ENCODE measurements at places on chromosomes 16 and 17.

- no peak for DNase-seq
Observed at GRCh38 chr16:65793781-65794180, 572.7 kb upstream of the CDH5 start.

DNA sequence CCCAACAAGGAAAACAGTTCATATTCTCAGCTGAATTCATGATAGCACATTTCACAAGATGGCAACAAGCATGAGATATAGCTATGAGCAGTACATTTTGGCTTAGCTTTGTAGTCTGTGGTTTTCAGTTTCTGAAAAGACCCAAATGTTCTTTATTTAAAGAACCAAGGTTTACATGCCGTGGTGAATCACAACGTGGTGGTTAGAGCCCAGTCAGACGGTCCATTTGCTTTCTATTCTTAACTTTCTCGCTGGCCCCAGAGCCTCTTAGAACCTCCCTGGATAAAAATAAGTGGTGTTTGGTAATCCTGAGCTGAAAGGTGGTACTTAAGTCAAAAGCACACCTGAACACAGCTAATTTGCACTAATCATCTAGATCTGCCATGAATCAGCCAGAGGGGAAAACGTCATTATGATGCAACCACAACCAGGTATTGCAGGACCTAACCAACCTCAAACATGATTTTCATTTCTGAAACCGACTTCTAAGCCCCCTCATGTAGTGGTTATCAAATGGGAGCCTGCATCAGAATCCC lies 18.6 kb upstream of the HAPSTR1 start:
- no peak for DNase-seq

DNA sequence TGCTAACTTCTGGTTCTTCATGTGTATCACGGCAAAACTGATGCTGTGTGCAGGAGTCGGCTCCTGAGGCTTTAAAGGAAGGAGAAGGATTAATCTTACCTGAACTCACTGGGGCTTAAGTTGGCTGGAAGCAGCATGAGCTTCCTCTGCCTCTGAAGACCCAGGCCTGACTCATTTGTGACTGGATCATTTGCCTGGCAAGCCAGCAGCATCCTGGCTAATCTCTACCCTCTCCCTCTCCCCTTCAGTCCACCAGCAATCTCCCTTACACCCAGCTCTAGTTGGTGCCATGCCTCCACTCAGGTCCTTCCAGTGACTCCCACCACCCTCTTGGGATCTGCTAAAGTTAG lies 150.3 kb downstream of the IRX3 start:
- no peak for DNase-seq

GRCh38 chr17:343211-343610 lies 9.4 kb downstream of the RPH3AL start:
- DNase-seq = no peak

- no peak for DNase-seq
Observed at GRCh38 chr17:3037259-3037658, 26.1 kb downstream of the OR1D5 start.

- DNase-seq = no peak
Observed at GRCh38 chr16:924063-924462, 46.7 kb downstream of the LMF1 start.

GRCh38 chr17:57682701-57683100 lies 62.4 kb downstream of the CCDC182 start:
- DNase-seq = no peak

- no peak for DNase-seq
Observed at GRCh38 chr16:82761858-82762257, 135.1 kb downstream of the CDH13 start.

GRCh38 chr17:72967977-72968585 lies 124.4 kb downstream of the SLC39A11 start:
- no peak for DNase-seq

DNA sequence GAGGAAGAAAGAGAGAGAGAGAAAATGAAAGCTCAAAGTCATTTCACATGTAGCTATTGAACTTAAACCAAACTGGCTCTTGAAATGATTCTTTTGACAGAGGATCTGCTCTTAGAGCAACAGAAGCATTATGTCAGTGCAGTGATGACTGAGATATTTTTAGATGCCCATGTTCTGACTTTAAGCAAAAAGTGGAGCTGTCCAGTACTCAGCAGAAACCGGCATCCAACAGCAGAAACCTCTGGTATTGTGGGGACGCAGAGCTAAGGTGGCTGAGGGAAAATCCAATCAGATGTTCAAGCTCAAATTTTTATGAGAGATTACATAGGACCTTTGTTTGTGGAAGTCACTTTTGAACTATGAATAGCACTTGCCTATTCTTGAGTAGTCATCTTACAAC lies 69.8 kb upstream of the ANKFN1 start:
- DNase-seq = no peak

DNA sequence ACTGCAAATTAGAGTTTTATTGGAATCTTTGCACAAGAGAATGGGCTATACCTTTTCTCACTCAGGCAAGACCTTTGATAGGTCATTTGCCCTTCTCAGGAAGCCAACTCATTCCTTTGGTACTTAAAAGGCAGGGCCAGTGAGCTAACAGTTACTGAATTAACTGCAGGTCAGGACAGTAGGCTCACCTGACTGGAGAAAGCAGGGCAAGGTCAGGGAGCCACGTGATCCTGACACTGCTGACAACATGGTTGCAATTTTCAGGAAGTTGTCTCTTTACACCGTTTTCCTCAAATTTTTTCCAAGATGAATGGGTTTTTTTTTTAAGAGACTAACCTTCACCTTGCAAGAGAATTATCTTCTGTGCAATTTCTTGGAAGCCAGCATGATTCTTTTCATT lies 21.1 kb downstream of the CPSF4L start:
- DNase-seq = no peak

DNA sequence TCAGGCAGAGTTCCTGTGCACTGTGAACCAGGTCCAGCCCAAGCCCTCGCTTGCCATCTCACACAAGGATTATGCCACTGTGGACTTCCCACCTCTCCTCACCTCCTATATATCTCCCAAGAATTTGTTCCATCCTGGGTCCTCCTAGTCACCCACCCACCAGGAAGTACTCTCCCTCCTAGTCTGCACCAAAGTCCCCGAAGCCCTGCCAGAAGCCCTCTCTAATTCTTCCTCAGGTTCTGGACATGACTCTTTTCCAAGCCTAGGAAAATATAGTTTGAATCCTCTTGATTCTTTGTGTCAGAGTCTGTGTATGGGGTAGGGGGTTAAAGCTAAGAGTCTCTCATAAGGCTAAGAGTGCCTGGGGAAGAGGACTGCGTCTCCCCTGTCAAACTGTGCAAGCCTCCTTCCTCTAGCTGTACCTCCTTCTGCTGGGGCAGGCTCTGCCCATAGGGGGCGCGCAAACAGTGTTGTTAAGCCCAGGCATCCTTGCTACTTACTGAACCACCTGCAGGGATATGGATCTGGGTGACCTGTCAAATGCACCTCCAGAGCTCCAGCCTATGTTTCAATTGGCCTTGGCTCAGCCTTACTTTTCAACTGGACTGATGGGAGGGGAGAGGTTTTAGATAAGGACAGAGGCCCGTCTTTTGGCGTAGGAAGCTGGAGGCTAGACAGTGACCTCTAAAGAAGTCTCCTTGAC lies 16.6 kb upstream of the DLX4 start:
- DNase-seq = no peak

DNA sequence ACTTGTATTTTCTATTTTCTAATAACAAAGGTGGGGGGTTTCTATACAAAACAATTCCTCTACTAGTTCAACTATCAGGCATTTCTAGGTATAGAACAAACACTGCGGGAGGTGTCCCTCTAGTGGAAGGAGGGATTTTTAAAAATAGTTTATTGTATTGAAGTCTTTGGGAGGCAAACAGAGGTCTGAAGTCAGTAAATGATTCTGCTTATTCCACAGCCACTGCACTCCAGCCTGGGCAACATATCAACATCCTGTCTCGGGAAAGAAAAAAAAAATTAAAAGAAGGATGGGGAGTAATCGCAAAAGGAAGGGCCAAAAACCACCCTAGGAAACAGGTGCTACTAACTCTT lies 648 bp upstream of the ERCC4 start:
- DNase-seq = no peak

GRCh38 chr17:63434951-63435571 lies 11.0 kb downstream of the CYB561 start:
- DNase-seq = no peak

- peak; percentile 70 for DNase-seq
Observed at GRCh38 chr17:80477647-80478478, 1.5 kb upstream of the NPTX1 start.

DNA sequence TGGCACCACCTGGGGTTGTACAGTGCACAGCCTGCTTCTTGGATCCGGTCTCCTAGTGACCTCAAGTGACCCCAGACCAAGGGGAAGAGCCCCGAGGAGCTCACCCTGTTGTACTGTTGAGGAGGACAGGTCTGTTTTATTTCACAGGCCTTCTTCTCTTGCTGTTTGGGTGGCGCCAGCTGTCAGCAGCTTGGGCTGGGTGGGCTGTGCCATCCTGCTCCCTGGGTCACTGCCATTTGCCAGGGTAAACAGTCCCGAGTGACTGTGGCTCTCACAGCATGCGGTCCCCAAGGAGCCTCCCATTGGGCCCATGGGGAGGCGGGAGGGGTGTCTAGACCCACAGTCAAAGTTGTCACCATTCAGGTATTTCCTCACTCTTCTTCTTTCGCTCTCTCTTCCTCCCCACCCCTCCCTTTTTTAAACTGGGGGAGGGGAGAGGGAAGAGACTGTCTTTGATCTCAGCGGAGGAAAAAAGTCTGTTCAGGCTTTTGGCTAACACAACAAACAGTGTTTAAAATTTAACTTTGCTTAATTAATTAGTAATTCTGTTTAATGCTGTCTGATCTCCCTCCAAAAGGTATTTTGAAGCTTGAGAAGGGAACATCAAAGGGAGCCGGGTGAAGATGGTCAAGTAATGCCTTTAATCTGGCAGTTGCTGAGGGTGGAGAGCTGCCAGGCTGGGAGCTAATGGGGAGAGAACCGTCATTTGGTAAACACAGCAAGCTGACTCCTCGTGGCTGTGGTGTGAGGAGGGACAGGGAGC lies 64.0 kb downstream of the SNX20 start:
- DNase-seq = peak; percentile 46

DNA sequence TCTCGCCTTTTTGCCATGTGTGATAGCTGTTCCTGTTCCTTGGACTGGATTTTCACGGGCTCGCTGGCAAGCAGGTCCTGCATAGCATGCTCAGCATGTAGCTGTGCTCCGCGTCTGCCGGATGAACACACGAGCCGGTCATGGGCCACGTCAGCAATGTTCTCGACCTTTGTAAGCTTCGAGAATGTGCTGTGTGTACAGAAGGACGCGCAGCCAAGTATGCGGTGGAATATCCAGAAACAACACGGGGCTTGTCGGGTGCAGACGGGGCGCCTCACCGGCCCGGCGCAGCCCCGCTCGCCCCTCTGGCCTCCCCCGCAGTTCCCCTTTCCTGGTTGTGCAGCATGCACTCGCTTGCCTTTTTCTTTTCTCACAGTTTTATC lies 42.2 kb downstream of the RPTOR start:
- no peak for DNase-seq

GRCh38 chr16:10897134-10897533 lies 20.1 kb downstream of the CIITA start:
- no peak for DNase-seq

DNA sequence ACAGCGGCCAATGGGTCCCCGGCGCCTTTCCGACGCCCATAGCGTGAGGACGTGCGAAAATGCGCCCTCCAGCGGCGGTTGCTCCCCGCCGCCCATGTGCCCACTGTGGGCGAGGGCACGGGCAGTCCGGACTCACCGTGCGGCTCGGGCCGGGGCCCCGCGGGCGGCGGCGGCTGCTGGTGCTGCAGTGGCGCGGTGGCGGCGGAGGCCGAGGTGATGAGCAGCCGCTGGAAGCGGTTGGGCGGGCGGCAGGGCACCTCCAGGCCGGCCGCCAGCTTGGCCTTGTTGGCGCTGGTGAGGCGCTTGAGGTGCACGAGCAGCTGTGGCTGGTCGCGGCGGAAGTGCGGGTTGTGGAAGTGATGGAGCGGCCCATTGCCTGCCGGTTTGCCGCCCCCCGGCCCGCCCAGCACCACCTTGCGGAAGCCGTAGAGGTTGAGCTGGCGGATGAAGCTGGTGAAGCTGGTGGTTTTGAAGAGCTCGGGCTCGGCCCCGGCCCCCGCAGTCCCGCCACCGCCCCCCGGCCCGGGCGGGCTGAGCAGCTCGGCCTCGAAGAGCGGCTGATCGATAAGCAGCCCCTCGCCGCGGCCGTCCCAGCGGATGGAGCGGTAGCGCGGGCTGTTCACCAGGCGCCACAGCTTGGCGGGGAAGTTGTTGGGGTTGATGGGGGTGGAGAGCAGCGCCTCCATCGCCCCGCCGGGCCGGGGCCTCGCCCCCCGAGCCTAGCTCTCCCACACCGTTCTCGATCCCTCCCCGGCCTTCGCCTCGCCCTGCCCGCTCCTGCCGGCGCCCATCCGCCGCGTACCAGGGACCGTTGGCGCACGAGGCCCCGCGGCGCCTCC lies at the start of gene HSF5:
Gene HSF5, minus strand, starts transcription at position 820 of the 839 bp plus-strand sequence. Its CDS starts 134 bp downstream, at position 686.
- peak; percentile 79 for DNase-seq

- DNase-seq = peak; percentile 70
Observed at GRCh38 chr17:7477392-7478275, 1.8 kb downstream of the ZBTB4 start.

- no peak for DNase-seq
Observed at GRCh38 chr17:37176723-37177122, 199.1 kb upstream of the C17orf78 start.

DNA sequence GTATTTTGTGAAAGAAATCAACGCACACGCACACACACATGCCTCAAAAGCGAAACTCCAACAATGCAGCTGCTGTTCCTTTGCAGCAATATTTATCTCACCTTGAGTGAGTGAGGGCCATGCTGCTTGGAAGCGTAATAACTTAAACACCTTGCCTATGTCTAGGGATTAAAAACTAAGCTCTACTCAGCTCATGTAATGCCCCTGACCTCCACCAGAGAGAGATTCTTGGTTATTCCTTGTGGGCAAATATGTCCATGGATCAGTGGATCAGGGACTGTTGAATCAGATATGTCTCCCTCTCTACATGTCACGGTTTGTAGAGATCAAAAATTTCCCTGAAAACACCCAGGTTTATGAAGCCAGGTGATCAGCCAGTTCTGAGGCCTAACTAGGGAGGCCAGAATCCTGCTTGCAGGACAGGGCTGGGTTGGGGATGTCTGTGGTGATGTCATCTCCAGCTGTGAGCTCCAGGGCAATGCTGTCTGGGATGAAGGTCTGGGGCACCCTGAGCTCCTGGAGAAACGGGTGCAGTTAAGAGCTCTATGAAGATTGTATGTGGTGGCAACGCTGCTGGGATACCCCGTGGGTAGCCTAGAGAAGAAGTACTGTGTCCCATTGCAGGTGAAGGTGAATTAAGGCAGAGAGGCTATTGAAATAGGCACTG lies 149.4 kb downstream of the KCNJ12 start:
- no peak for DNase-seq

- DNase-seq = no peak
Observed at GRCh38 chr17:61662741-61663140, 71.7 kb upstream of the NACA2 start.

All from right kidney (tissue), 9 donors.